ENCODE measurements at places on chromosomes 3 and 15.

DNA sequence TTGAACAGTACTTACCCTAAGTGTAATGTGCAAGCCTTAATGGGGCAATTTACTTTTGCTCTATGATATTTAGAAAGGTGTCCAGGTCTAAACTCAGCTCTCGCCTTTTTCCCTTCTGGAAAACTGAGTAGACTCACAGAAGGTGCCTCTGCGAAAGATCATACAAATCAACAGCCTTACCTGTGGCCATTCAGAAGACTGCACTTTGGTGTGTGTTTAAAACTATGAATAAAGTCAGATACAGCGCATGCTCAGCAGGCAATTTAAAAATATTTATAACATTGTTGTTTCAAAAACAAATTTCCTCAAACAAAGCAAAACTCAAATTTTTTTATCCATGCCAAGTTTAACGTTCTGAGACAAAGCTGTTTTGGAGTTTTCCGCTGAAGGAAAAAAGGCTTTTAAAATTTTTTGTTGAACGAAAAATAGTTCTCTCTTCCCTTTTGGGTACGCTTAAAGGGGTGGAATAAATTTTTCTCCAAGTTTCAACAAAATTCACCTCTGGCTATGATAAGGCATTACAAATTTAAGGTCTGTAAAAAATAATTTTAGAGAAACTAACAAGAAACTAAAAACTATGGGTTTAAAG, 156.3 kb downstream of the TIGIT start:
- no peak for DNase-seq

DNA sequence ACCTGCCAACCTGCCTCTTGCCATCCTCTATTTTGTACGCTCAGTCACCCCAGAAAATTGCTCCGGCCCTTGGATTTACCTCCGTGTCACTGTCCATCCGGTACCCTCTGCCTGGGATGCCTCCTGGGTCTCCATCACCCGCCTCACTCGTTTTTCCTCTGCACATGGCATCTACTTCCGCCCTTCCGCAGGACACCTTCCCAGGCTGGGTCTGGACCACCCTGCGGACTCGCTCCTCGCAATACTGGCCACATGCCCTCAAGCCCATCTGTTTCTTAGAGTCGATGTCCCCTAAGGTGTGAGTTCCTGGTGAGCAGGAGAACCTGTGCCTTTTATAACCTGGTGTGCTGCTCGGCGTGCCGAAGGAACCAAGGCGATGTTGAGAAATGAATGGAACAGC, 58.5 kb downstream of the APBA2 start:
- DNase-seq: no peak

- DNase-seq: no peak
These were observed 154.6 kb downstream of the EEFSEC start for GRCh38 chr3:128307781-128308469.

DNA sequence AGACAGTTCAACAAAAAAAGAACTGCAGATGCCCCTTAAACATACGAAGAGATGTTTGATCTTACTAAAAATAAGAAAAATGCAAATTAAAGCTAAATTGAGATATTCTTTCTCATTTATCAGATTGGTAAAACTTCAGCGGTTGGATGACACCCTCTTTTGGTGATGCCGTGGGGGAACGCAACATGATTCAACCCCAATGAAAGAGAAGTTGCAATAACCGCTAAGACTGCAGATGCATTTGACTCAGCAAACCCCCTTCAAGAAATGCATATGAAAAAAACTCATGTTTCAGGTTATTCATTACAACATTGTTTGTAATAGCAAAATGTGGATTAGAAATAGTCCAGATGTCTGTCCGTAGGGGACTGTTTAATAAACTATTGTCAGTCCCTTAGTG, 3.6 kb downstream of the KLHL6 start:
- no peak for DNase-seq

- no peak for DNase-seq
These were observed 59.4 kb upstream of the TRPM1 start for GRCh38 chr15:31160740-31161495.

DNA sequence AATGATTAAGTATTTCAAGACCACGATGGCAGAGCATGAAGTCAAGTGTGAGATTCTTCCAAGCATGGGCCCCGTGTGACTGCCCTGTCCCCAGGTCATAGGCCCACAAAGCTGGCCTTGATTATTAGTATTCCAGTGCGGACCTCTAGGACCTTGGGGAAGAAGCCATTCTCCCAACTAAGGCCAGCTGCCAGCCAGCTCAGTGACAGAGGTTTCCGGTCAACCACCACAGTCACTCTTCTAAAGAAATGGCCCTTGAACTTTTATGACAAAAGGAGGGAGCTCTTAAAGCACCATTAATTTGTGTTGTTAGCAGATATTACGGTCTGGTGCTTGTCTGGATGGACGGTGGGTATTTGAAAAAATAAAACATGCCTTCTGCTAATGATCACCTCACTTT, 28.0 kb downstream of the FAM3D start:
- DNase-seq: no peak

GRCh38 chr3:89144080-89144479, 36.7 kb downstream of the EPHA3 start:
- DNase-seq: no peak

DNA sequence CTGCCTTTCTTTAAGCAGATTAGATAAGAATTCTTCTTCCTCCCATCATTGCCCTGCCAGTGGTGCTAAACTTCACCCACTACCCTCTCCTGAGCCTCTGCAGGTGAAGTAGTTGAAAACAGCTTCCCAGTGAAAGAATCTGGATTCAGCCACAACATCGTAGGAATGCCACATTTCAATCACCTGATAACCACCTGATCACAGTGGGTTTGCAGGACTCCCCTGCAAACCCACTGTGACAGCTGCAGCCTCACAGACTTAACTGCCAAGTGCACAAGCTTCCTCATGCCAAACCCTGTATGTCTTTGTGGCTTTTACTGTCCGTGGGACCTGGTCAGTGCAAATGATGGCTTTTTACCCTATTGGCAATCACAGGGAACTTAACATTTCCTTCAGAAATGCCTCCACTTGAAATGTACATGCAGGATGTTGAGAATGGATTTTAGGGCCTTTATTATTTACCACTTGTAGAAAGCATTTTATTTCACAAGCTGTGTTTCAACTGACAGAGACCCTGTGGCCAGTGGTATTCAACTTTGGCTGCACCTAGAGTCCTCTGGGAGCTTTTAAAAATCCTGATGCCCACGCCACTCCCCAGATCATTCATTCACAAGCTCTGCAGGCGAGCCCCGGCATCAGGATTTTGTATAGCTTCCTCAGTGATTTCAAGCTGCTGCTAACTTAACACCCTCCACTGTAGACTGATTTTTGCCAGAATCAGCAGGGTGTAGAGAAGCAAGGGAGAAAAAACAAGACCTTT, 49.1 kb downstream of the OXNAD1 start:
- no peak for DNase-seq

GRCh38 chr3:3110299-3110630, at the start of gene IL5RA:
Gene IL5RA (minus strand): TSS chr3:3110374. CDS start chr3:3104984, 5,390 bp downstream.
- DNase-seq: peak; percentile 19

DNA sequence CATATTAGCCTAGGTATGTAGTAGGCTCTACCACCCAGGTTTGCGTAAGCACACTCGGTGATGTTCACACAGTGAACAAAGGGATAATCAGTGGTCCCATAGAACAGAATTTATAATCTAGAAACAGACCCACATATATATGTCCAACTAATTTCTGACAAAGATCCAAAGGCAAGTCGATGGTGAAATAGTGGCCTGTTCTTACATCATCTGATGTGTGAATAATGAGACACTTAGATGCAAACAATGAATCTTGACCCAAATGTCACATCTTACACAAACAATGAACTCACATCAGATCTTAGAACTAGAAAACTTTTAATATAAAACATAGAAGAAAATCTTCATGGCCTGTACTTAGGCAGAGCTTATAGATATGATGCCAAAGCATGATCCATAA, 17.6 kb upstream of the TM2D3 start:
- no peak for DNase-seq

GRCh38 chr15:35671197-35671596, 125.2 kb upstream of the DPH6 start:
- no peak for DNase-seq

DNA sequence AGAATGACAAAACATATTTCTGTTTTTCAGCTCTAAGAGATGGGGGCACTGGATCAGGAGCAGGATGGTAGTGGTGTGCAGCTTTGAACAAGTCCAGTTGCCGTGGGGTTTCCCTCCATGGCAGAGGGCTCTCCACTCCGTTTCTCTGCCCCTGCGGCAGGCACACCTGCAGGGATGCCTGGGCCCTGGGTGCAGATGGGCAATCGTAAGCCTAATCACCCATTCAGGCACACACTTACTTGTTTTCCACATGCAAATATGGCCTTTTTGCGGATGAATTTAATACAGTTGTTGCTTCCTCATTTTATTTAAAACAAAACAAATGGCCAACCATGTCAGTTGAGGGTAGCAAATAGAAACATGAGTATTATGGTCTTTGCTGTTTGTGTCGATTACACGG, 85.1 kb downstream of the LPP start:
- DNase-seq: no peak

- no peak for DNase-seq
These were observed 28.5 kb downstream of the KLHL25 start for GRCh38 chr15:85766001-85766831.

DNA sequence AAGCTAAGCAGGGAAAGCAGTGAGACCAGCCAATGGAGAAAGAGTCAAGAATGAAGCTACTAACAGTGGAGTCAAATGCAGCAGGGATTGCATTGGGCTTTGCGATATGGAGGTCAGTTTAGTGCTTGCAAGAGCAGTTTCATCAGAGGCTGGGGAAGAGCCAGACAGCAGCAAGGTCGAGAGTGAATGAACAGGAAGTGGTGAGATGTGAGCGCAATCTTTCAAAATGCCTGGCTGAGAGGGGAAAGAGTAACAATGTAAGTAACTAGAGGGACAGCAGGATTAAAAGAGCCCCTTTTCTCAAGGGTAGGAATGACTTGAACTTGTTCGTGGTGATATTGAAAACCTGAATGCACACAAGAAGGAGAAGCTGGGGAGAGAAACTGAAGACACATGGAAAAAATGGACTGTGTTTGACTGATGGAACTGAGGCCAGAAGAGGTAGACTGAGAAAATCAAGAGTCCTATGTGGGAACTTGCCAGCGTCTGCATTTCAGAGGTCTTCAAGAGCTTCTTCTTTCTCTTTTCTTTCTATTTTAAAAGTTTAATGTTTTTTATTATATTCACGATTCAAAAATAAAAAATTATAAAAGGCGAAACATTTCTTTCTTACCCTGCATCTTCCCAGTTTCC, 30.6 kb upstream of the GPR160 start:
- DNase-seq: peak; percentile 72

DNA sequence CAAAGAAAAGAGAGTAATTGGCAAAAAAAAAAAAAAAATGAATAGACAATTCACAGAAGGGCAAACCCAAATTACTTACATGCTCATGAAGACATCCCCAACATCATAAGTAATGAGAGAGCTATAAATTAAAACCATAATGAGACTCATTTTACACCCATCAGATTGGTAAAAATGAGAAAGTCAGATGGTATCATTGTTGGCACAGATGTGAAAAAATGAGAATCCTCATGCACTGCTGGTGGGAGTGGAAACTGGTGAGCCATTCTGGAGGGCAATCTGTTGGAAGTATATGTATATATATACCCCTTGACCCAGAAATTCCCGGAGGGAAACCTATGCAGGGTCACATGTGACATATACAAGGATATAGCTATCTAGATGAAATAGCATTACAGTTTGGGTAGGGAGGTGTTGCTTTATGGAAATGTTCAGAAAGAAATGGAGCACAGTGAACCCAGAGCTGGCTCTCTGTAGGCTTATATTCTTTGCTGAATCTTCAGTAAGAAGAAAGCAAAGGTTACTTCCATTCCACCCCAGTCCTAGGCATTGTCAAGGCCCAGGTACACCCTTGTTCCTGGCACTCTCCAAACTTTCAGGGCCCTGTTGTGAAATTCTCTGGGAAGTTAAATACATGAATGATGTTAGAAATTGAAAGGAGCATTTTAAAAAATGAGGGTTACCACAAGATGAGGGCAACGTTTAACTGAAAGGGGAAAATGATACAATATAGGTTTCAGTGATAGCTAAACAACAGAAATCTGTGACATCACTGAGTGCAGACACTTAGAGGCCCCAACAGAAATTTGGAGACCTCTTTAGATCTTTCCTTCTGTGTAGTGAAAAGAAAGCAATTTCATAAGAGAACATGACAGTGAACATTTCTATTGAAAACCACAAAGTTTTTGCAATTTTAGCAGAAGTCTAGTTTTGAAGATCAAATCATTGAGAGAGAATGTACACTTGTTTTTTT, 132.7 kb upstream of the TPRG1 start:
- no peak for DNase-seq

GRCh38 chr3:190183121-190183520, 62.4 kb upstream of the P3H2 start:
- no peak for DNase-seq

- DNase-seq: no peak
These were observed 149.7 kb downstream of the RBMS3 start for GRCh38 chr3:29430558-29430971.

DNA sequence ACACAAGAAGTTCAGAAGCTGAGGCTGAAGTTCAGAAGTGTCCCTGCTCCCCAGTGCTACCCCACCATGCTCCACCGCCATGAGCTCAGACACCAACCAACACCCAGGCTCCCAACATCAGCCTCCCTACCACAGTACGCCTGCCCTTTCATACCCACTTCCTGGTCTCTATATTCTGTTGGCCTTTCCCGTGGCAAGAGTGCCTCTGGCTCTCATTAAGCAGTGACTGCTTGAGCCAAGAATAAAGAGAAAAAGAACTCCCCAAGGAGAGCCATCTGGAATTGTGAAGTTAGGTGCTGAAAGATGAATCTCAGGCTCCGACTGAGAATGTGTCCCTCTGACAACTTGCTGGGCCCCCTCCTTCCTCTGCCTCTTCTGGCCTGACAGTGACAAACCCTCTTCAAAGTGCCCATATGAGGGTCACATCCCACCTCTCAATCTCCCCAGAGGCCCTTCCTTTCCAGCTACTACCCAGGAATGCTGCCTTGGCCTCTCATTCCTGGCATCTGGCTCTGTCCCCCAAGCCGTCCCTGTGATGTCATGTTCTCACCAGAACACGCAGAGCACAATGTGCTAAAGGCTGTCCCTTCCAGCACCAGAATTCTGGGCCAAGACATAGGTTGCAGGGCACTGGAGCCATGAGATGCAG, 306.8 kb downstream of the NTRK3 start:
- DNase-seq: no peak
